Hematopoietic multipotent progenitor cell treated with erythropoietin and hydrocortisone succinate and interleukin-3 and kit ligand, for 8 days (in vitro differentiated cells): ENCODE measurements at places on chromosomes 16 and 17.

DNA sequence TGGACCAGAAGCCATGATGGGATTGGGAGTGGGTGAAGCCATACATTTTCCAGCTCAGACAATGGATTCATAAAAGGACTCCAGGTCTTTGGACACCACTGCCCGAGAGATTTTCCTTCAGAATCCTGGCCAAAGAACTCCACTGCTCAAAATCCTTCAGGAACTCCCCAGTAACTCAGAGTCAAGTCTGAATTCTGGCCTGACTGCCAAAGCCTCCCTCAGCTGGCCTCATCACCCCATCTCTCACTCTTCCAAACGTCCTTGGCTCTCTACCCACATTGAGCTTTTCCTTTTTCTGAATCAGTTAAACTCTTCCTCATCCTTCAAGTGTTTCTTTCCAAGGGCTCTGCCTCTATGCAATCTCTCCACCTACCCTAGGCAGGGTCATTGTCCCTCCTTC, 1.2 kb upstream of the SEPTIN1 start:
- DNase-seq, result no peak

GRCh38 chr16:81818568-81818896, 39.4 kb downstream of the PLCG2 start:
- no peak for DNase-seq

- no peak for DNase-seq
These were observed 128.0 kb upstream of the CACNG5 start for GRCh38 chr17:66706851-66707450.

GRCh38 chr16:15772579-15773293, 84.1 kb downstream of the MYH11 start:
- no peak for DNase-seq

GRCh38 chr17:32741381-32741780, 135.5 kb downstream of the MYO1D start:
- no peak for DNase-seq

DNA sequence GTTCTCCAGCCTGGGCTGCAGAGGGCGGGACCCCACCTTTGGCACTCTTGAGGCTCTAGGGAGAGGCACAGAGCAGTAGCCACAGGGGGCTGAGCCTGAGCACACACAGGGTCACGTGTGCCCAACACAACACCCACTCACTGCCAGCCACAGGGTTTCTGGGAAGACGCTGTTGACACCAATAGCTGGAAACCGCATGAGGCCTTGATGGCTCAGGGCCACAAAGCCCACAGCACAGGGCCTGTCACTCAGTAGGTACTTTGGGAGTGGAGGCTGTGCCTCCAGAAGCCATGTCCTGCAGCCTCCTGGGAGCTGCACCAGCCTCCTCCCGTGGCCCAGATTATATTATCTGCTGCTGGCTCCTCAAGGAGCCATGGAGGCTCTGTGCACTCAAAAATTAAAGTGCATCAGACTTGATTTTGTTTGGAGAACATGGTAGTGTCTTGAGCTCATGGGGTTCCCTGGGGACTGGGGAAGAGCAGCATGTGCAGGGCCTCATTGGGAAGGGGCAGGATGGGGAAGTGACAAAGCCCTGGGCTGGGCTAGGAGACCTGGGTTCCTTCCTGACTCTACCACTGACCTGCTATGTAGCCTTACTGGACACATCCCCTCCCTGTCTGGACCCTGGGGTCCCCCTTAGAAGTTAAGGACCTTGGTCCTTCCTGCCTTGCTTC, 12.5 kb upstream of the SREBF1 start:
- DNase-seq, result peak; percentile 99

GRCh38 chr17:56528696-56529095, 64.8 kb upstream of the NOG start:
- no peak for DNase-seq

GRCh38 chr17:37844158-37844976, 79.8 kb upstream of the TBC1D3K start:
- peak; percentile 60 for DNase-seq

- DNase-seq, result no peak
These were observed 50.6 kb downstream of the MED13 start for GRCh38 chr17:62014526-62014925.

- no peak for DNase-seq
These were observed 12.2 kb downstream of the USB1 start for GRCh38 chr16:58013201-58013956.

GRCh38 chr17:4607773-4608187, 23.5 kb downstream of the SMTNL2 start:
- peak; percentile 95 for DNase-seq

DNA sequence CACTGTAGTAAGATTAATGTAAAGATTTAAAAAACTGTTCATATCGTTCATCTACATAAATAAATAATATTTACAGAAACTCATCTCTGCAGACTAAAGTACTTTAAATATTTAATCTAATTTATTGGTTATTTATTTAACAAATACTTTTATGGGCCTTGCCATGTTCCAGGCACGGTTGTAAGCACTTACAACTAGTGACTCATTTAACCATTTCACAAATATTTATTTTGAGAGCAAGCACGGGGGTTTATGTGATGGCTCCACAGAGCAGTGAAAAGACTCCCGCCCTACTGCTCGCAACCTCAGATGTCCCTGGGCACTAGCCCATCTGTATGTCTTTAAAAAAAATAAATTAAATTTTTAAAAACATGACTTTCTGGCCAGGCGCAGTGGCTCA, 575.9 kb downstream of the WWOX start:
- no peak for DNase-seq

- DNase-seq, result no peak
These were observed 540 bp downstream of the MFSD11 start for GRCh38 chr17:76738468-76738850.

DNA sequence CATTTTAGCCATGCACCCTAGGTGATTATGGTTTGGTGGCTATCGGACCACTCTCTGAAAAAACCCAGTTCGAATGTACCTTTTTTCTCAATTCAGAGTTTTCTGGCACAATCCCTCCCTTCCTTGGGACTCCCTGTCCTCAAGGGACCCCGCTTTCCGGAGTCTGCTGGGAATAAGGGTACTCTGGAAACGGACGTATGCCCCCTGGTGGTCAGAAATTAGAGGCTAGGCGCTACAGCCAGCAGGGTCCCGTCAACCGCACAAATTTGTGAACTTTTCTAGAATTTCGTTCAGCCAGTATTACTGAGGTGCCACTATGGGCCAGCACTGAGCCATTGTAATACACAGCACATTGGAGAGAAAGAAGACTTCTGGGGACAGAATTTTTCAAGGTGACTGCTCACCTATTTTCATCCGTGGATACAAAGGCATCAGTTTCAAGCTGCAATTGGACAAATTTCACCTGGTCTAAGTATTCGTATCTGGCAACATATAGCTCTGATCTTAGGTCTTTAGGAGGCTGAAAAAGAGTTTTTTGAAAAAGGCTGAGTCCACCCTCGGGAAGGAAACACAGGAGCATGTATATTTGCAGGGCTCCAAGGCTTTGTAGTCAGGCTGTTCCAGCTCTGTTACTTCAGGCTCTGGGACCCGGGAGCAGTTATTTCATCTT, 27.1 kb upstream of the CRYBA1 start:
- DNase-seq, result peak; percentile 81

GRCh38 chr16:73231944-73232554, 184.1 kb upstream of the ZFHX3 start:
- DNase-seq, result no peak

DNA sequence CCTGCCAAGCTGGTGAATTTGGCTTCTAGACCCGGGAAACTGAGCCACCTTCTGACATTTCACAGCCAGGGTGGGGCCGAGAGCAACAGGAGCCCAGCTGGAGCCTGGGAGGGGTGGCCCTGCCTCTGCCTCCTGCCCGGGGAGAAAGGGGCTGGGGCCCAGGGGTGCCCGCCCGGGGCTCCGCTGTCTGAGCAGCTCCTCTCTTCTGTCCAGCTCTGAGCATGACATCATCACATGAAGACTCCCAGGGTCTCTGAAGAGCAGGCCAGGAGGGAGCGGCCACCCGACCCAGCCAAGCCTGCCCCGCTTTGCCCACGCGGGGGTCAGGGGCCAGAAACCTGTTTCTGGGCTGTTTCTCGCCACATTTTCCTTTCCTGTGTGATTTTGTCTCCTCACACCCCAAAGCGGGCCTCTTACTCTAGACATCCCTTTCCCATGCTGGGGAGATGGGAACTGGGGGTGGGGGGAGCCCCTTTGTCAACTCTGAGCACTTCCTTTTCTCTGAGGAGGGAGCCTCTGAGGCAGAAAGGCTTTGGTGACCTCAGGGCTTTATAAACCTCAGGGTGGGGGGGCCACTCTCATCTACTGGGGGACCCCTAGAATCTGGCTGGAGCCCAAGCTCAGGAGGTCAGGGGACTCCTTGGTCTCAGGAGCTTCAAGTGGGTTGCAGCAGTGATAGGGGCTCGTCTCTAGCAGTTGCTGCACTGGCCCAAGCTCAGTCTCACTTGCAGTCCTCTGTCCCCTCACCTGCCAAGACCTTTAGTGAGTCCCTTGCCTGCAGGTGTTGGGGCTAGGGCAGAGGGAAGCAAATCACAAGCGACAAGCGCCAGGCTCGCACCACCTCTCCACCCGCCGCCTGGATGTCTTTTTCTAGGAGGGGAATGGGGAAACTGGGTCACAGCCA, 7.6 kb downstream of the UBALD2 start:
- DNase-seq, result no peak

GRCh38 chr17:8162997-8163977, 539 bp upstream of the VAMP2 start:
- no peak for DNase-seq

DNA sequence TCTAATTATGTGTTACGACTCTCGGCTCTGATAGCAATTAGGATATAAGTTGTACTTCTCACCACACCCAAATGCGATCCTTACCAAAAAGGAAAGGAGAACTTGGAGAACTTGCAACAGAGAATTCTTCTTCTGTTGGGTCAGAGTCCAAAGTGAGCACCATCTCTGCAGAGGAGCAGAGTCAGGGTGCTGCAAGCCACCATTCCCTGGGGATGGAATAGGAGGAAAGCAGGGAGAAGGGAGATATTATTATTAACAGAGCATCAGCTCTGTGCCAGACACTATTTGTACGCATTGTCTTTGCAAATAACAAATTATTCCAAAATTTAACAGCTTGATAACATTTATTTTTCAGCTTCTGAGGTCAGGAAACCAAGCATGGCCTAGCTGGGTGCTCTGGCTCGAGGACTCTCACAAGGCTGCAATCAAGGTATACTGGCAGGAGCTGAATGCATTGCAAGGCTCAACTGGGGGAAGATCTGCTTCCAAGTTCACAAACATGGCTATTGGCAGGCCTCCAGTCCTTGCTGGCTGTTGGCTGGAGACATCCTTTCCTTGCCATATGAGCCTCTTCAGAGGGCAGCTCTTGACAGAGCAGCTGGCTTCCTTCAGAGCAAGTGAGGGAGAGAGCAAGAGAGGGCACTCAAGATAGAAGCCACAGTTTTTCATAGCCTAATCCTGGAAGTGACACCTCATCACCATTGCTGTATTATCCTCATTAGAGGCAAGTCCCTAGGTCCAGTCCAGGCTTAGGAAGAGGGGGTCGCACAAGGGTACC, 296.2 kb upstream of the CDH5 start:
- DNase-seq, result no peak

DNA sequence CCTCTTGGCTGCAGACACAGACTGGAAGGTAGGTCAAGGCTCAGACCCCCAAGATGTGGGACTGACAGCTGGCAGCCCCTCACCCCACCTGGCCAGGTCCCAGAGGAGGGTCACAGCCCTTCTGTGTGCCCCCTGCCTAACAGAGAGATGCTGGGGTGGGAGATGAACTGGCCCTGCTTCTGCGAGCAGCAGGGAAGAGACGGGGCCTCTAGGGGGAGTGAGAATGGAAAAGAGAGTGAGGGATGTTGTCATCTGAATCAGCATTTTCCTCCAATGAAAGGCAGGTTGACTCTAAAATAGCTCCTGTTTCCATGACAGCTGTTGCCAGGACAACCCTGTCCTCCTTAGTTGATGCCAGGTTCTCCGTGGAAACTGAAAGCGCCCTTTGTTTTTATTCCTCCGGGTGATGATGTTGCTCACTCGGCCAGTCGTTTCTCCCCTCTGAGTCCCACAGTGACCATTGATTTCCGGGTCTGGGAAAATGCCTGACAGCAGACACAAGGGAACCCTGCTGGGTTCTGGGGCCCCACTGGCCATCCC, 4.9 kb upstream of the NDRG4 start:
- DNase-seq, result peak; percentile 86

- no peak for DNase-seq
These were observed 25.8 kb downstream of the CAPNS2 start for GRCh38 chr16:55592306-55592705.

GRCh38 chr16:15682105-15682570, 32.1 kb downstream of the NDE1 start:
- DNase-seq, result peak; percentile 80

GRCh38 chr17:80388175-80388574, 26.8 kb upstream of the ENDOV start:
- peak; percentile 5 for DNase-seq

DNA sequence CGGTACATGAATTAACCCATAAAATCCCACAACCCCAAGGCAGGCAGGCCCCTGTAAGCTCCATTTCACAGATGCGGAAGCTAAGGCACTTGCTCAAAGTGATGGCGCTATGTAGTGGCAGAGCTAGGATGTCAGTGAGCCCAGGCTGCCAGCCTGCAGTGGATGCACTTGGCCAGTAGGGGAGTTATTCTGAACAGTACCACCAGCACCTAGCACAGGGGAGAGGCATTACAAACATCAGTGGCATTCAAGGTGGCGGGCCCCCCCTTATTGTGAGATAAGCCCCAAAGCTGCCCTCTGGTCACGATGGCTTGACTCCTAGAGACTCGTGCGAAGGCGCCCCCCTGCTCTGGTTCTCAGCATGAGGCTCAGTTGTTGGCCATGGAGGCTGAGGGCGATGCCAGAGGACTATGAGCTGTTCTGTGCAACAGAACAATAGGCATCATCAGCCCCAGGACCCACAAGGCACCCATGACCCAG, 33.8 kb downstream of the GTF3C1 start:
- peak; percentile 41 for DNase-seq

DNA sequence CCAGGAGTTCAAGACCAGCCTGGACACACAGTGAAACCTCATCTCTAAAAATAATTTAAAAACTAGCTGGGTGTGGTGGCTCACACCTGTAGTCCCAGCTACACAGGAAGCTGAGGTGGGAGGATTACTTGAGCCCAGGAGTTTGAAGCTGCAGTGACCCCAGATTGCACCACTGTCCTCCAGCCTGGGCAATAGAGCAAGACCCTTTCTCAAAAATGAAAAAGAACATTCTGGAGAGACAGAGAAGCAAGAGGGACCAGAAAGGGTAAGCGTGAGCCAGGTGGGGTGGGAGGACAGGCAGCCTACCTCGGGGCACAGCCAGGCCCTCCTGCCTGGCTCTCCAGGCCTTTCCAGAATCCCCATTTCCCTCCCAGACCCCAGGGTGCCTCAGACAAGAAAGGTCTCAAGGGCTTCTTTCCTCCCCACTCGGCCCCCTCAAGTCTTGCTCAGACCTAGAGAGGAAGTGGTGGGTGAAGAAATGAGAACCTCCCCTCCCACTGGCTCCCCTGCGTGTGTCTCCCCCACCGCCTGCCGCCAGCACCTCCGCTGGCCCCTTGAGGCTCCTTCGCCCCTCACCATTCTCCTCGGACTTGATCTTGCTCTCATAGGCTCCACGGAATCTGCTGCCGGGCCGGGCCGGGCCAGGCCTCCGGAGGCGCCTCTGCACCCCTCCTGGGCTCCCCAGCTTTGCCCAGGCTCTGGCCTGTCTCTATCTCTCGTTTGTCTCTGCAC, 503 bp downstream of the C16orf54 start:
- peak; percentile 39 for DNase-seq
